ENCODE measurements at places on chromosomes 3 and 15.

DNA sequence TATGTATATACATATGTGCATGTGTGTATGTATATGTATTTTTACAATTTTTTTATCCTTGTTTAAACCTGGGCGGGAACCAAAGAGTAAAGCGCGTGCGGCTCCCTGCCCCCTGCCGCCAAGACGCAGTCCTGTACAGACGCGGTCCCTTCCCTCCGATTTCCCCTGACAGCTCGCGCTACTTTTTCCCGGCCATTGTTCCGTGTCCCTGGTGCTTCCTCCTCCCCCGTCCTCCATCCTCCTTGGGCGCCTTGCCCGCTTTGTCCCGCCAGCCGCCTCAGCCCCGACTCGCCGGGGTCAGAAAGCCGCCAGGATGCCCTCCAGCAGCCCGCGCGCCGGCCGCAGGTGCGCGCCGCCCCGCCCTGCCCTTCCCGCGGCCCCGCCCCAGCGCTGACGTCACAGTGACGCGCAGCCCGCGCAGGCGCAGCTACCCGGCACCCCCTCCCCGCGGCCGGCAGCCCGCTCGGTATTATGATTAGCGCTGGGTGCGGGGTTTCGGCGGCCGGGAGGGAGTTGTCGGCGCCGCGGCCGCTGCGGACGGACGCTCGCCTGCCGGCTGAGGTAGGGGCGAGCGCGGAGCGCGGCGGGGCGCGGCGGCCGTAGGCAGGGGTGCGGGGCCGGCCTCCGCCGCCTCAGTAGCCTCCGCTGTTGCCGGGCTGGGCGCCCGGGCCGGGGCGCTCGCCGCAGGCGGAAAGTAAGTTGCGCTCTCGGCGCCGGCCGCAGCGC lies at the start of gene SNRK:
Gene SNRK, plus strand, starts transcription at position 426 of the 726 bp plus-strand sequence. CDS start 16,664 bp downstream, outside the sequence.
- DNase-seq = peak; percentile 92
- H3K36me3 ChIP-seq = no peaks in the 10 kb centered on the region
- H3K4me1 ChIP-seq = peaks cover 33% of the 10 kb centered on the region
- H3K4me3 ChIP-seq = peak within 1 kb of the TSS; percentile 15
- no peaks in the 10 kb centered on the region for H3K27me3 ChIP-seq

DNA sequence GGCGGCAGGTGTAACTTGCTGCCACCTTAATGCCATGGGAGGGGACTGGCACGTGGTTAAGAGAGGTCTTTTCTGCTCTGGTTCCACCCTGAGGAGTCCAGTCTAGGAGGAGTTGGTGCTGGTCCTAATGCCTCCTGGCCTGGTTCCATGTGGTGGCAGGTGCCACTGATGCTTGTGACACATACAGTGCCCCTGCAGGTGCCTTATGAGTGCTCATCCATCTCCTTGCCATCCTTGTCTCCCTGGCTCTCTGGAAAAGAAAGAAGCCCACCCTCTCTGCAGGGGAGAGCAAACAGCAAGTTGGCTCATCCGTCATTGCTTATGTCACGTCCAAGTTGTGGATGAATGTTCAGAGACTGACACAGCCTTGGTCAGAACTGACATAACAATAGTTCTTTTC lies 175.8 kb upstream of the DPH6 start:
- no peak for DNase-seq
- H3K27ac ChIP-seq = no peak overlapping the region
- no peaks in the 10 kb centered on the region for H3K27me3 ChIP-seq
- no peak overlapping the region for H3K4me3 ChIP-seq

DNA sequence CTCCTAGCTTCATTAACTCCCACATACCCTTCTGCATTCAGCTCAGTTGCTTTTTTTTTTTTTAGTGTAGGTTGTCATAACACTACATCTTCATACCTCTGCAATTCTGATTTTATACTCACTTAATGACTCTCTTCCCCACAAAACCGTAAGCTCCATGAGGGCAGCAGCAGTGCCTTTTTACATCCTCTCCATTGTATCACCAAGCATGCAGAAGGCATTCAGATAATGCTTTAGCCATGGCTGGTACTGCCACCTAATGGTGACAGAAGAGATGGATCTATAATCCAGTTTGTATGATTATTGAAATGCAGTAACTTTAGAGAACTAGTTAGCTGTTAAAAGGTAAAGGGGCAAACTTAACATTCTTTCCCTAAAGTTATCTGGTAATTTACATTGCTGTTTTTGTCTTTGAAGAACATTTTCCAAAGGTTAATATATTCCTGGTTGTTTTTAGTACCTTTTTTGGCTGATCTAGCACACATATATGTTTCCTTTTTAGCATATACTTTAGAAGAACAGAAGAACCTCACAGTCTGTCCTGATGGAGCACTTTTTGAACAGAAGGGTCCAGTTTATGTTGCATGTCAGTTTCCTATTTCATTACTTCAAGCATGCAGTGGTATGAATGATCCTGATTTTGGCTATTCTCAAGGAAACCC lies 36.8 kb downstream of the ATP1B3 start:
- DNase-seq = peak; percentile 49
- no peak overlapping the region for H3K4me3 ChIP-seq
- no peak overlapping the region for H3K27ac ChIP-seq
- H3K36me3 ChIP-seq = no peaks in the 10 kb centered on the region

GRCh38 chr15:65938604-65939003 lies 69.3 kb downstream of the RAB11A start:
- DNase-seq = no peak
- no peak overlapping the region for H3K4me3 ChIP-seq
- no peaks in the 10 kb centered on the region for H3K27me3 ChIP-seq
- H3K27ac ChIP-seq = no peak overlapping the region

GRCh38 chr3:18354701-18355100 lies 70.4 kb downstream of the SATB1 start:
- no peak for DNase-seq
- peaks cover 5% of the 10 kb centered on the region for H3K36me3 ChIP-seq
- H3K4me1 ChIP-seq = peaks cover 20% of the 10 kb centered on the region
- H3K4me3 ChIP-seq = no peak overlapping the region
- no peaks in the 10 kb centered on the region for H3K27me3 ChIP-seq

GRCh38 chr3:193851941-193852674 lies 259.1 kb downstream of the OPA1 start:
- DNase-seq = peak; percentile 76
- no peaks in the 10 kb centered on the region for H3K27me3 ChIP-seq
- H3K4me1 ChIP-seq = peaks cover 45% of the 10 kb centered on the region
- no peak overlapping the region for H3K4me3 ChIP-seq

GRCh38 chr15:90022905-90023700 lies 22.0 kb downstream of the ZNF710 start:
- no peak overlapping the region for H3K4me3 ChIP-seq
- H3K27ac ChIP-seq = no peak overlapping the region
- H3K4me1 ChIP-seq = peaks cover 43% of the 10 kb centered on the region

Measured in body of pancreas (tissue), 4 donors.